ENCODE measurements at places on chromosomes 1 and 21. TPM values are rescaled to one million over a fixed set of nuclear protein-coding genes. Genes with fewer than 3 reads are reported as not detected.

Gene NPR1
- total RNA-seq = 30.6 TPM

Gene NKAIN1
- 0.06 TPM for total RNA-seq

Gene TSSK3
- total RNA-seq = 0.13 TPM

Gene C1orf87
- not detected for total RNA-seq

Gene RNF186
- total RNA-seq = not detected

Gene SAMSN1
- total RNA-seq = 0.25 TPM

Gene GNG12
- 245 TPM for total RNA-seq

Gene S100A2
- 1.5 TPM for total RNA-seq

Gene SELL
- 0.32 TPM for total RNA-seq

Gene CNIH3
- 2.6 TPM for total RNA-seq

Gene ANGPTL1
- under 0.01 TPM for total RNA-seq

Gene DAB1
- not detected for total RNA-seq

Gene PTGER3
- 0.16 TPM for total RNA-seq

Gene PLEKHG5
- total RNA-seq = 52.8 TPM

Gene LIN28A
- total RNA-seq = not detected

Data from bladder microvascular endothelial cell (primary cell).